ENCODE measurements at places on chromosomes 7 and 10.

GRCh38 chr10:132222726-132223125 is 36.0 kb downstream of the DPYSL4 start:
- DNase-seq: no peak

GRCh38 chr7:143929224-143929920 is 5.7 kb upstream of the OR2F2 start:
- DNase-seq: no peak

- no peak for DNase-seq
Measured at GRCh38 chr7:17184805-17185689, 113.4 kb upstream of the AHR start.

- no peak for DNase-seq
Measured at GRCh38 chr7:20697351-20697750, 81.9 kb downstream of the ABCB5 start.

- DNase-seq: no peak
Measured at GRCh38 chr10:44697116-44697515, 214.0 kb upstream of the TMEM72 start.

GRCh38 chr7:41977151-41977651 is 259.8 kb downstream of the GLI3 start:
- DNase-seq: no peak

GRCh38 chr7:42739638-42740037 is 172.2 kb downstream of the C7orf25 start:
- DNase-seq: no peak

DNA sequence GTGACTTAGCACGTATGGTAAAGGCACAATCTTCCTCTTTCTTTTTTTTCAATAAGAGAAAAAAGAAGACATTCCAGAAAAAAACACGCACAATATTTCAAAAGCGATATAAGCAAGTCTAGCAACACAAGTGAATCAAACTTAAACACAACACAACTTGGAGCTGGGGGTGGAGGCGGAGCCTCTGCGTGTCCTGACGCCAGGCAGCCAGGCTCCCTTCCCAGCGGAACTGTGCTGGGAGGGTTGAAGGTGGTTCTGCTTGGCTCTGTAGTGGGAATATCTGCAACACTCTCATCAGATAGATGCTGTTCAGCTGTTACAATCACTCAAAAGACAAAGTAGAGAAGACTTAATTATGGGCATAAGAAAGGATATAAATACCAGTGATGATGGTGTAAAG is 211.4 kb downstream of the WDR37 start:
- DNase-seq: no peak

Measured in activated CD8-positive, alpha-beta memory T cell treated with anti-CD3 and anti-CD28 coated beads for 1 hour (primary cell).